ENCODE measurements at places on chromosomes 12 and 14. TPM values are rescaled to one million over a fixed set of nuclear protein-coding genes. Genes with fewer than 3 reads are reported as not detected.

DNA sequence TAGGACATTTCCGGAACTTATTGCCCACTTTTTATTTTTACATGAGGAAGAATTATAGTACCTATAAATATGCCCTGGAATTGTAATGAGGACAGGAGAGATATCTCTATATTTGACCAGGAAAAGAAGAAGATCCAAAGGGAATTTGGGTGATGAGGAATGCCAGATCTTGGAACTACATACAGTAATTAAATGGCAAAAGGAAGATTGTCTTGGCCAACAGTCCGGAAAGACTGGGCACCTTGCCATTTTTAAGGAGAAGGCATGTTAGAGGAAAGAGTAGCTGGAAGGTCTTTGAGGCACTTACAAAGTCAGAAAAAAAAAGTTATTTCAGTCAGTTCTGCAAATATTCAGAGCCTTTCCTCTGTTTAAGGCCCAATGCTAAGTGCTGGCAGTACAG, 616.4 kb downstream of the MED13L start:
- no peak for DNase-seq

DNA sequence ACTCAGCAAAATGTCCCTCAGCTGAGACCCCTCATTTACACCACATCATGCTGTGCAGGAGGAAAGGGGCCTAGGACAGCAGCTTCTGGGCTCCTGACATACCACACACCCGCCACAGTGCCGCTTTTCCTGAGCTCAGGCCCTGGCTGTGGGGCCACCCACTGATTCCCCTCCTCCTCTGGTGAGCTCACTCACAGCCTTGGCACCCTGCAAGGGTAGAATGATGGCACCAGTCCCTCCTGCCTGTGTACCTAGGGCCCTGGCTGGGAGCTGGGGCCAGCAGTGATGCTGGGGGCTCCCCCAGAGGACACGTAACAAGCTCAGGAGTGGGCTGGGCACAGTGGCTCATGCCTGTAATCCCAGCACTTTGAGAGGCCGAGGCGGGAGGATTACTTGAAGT, 44.4 kb downstream of the PLEKHD1 start:
- DNase-seq: no peak

DNA sequence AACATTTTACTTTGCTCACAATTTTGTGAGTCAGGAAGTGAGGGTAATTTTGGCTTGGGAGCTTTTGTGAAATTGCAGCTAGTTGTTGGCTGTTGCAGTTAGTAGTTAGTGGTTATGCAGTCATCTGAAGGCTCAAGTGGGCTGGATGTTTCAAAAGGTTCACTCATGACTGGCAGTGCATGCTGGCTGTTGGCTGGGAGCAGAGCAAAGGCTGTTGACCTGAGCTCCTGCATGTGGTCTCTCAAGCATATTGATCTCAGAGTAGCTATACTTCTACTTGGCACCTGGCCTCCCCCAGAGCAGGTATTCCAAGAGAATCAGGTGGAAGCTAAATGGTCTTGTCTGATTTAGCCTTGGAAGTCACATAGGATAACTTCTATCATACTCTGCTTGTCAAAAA, 414.1 kb upstream of the STXBP6 start:
- peak; percentile 0 for DNase-seq

The IGF1 gene
- total RNA-seq: 7.5 TPM

DNA sequence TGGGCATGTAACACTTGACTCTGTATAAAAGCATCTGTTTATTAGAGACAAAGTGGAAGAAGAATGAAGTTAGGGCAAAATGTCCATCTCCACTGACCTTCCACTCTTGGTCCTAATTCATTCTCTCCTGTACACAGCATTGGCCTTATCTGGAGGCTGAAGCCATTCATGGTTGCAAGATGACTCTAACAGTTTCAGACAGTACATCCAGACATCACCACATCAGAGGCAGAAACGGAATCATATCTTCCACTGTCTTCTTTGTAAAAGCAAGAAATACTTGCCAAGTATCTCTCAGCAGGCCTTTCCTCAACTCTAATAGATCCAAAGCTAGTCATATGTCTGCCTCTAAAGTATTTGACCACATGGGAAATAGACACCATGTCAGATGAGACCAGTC, 41.1 kb downstream of the PTHLH start:
- DNase-seq: no peak

The TSPAN11 gene
- not detected for total RNA-seq

- no peak for DNase-seq
Observed at GRCh38 chr14:90522571-90523191, 125.9 kb downstream of the CALM1 start.

DNA sequence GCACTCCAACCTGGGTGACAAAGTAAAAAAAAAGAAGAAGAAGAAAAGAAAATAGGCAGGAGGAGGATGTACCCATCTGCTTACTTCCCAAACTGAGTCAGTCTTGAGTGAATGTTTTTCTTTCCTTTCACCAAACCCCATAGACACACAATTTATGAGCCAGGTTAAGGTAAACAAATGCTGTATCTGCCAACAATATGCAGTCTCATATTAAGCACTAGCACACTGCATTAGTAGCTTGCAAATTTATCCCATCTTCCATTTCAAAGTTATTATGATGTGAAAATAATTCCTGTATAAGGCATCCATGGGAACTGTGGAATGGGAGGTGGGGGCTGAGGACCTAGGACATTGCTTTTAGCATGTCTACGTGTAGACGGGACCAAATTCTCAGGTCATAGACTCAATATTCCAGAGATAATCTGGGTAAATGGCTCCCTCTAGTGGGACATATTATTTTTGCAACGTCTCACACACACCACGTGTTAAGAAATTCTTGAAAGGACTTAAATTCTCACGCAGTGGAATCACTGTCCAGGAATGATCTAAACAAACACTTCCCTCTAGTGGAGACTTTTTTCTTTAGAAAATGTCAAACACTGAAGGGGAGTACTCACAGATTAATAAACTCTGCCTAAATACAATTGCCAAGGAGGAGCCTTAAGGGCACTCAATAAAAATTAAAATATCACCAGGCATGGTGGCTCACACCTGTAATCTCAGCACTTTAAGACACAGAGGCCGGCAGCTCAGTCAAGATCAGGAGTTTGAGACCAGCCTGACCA, 17.1 kb upstream of the OR10P1 start:
- DNase-seq: peak; percentile 96

GRCh38 chr12:48001505-48002413, 2.5 kb downstream of the COL2A1 start:
- peak; percentile 50 for DNase-seq

The PRDM4 gene
- 24.7 TPM for total RNA-seq

The VWF gene
- 0.37 TPM for total RNA-seq

- DNase-seq: no peak
Observed at GRCh38 chr12:68823696-68824095, 15.7 kb downstream of the MDM2 start.

- DNase-seq: no peak
Observed at GRCh38 chr12:52235001-52235764, 2.1 kb downstream of the KRT7 start.

- no peak for DNase-seq
Observed at GRCh38 chr12:113234483-113234882, 13.2 kb downstream of the TPCN1 start.

The RPS26 gene
- total RNA-seq: 394 TPM

The CD163L1 gene
- total RNA-seq: not detected

DNA sequence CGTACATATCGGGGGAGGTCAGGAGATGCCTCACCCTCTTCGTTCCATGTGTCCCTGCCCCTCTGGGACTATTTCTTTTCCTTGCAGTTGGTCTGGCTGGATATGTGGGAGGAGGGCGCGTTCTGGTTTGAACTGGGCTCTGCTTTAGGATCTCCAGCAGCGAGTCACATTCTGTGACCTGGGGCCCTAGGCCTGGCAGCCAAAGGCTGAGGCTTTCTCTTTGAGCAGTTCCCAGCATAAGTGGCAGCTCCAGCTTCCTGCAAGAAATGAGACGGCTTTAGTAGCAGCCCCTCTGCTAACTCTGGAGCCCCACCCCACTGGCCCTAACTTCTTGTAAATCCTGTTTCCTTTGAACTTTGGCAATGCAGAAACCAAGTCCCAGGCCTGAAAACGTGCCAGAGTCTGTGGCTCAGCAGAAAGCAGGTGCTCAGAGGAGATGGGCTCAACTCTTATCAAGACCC, 274.8 kb downstream of the DPF3 start:
- no peak for DNase-seq

DNA sequence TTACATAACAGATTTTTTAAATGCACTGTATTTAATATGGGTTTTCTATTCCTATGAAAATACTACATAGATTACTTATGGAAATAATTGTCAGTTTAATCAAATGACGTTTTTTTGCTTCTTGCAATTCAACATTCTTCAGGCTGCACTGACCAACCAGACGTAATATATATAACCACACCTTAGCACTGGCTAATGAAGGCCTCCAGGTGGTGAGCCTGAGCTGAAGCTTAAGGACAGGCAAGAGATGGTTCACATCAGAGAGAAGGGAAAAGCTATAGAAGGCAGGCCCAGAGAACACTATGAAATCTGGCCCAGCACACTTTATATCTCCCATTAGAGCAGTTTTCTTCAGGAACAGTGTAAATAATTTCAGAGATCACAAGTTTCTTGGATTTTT, 2.8 kb upstream of the MDGA2 start:
- DNase-seq: peak; percentile 41

DNA sequence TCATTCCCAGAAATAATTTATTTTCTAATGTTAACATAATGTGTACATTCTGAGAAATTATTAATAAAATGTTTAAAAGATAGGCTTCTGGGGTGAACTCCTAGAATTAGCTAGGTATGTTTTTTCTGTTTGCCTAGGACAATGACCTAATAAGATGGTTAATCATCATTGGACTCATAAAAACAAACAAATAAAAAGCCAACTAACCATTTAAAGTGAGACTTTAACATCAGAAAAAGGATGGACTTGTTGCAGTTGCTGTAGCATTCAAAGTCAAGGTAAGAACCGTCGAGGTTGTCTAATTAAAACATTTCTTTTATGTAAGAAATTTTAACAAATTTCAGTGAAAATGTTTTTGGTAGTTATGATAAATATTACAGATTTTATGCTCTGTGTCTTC, at the start of gene SLCO1B3:
Gene SLCO1B3 (plus strand): TSS at position 219 of the 400 bp plus-strand sequence. CDS start 5,034 bp downstream, outside the sequence.
- no peak for DNase-seq

DNA sequence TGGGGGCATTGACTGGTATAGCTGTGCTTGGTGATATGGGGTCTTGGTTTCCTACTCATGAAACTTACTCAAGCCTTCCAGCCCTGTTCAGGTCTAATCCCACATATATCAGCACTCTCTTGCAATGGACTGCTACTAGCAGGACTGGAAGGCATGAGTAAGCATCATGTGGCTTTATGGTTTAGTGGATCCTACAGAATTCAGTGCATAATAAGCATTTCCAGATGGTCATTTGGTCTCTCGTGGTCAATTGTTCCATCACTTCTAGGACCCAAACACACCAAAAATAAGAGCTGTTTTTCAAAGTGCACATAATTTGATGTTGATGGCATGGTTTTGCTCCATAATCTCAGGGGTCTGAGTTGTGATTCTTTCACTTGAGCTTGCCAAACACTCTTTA, 114.4 kb downstream of the LMNTD1 start:
- DNase-seq: no peak

DNA sequence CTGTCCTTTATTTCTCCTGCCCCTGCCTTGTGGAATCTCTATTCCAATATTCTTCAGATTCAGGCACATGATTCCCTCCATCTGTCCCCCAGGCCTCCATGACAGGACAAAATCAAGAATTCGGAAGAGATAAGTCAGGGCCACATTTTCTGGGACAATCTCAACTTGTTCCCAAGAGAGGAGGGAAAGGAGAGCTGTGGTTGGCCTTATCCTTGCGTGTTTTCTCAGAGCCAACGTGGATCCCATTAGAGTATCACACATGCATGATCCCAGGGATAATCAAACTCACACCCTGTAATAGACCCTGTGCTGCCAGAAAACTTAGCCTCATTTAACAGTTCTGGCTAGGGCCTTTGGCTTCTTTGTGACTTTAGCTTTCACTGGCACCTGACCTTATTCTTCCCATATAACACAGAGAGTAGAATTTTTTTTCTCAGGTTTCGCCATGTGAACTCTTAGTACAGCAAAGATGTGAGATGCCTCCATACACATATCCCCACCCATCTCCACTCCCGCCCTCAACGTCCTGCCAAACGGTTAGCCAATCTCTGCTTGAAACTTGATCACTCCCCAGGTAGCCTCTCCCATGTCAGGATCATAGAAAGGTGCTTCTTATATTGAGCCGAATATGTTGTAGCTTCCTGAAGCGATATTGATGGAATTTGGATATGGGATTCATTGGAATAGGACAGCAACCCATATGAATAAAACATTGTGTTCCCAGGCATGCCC, 6.7 kb upstream of the KRT1 start:
- DNase-seq: no peak

- DNase-seq: no peak
Observed at GRCh38 chr14:35388656-35389314, 15.8 kb downstream of the NFKBIA start.

DNA sequence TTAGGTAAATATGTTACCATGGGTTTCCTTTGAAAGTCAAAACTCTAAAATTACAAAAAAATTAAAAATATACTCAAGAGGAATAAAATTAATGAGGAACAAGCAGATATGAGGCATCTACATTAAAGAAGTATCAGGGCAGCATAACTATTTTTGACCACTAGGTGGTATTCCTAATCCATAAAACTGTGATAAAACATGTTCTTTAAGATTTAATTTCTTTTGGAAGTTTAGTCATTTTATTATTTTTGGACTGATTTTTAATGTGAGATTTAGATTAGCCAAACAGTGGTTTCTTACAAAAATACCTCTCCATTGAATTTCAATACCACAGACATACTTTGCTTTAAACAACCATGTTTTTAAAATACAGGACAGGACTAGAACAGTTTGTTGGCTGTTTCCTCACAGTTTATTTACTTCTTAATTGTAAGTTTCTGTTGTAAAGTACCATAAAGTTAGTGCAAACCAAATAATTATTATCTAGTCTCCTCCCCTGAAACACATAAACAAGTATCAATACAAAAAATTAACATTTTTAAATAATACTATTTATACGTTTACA, 49.8 kb downstream of the NTS start:
- peak; percentile 54 for DNase-seq

GRCh38 chr14:102671410-102671809, 79.0 kb downstream of the RCOR1 start:
- no peak for DNase-seq

- peak; percentile 85 for DNase-seq
Observed at GRCh38 chr12:95648990-95649791, 97.9 kb upstream of the USP44 start.

The APPL2 gene
- total RNA-seq: 34.4 TPM

The NUP107 gene
- 75.4 TPM for total RNA-seq

The OTOGL gene
- 2.7 TPM for total RNA-seq

- DNase-seq: peak; percentile 66
Observed at GRCh38 chr12:38664661-38665269, 240.6 kb downstream of the CPNE8 start.

Data from SK-MEL-5 (cell line).